ENCODE measurements at places on chromosomes 2 and 18.

- DNase-seq: no peak
Measured at GRCh38 chr2:120230515-120231471, 7.6 kb upstream of the TMEM185B start.

DNA sequence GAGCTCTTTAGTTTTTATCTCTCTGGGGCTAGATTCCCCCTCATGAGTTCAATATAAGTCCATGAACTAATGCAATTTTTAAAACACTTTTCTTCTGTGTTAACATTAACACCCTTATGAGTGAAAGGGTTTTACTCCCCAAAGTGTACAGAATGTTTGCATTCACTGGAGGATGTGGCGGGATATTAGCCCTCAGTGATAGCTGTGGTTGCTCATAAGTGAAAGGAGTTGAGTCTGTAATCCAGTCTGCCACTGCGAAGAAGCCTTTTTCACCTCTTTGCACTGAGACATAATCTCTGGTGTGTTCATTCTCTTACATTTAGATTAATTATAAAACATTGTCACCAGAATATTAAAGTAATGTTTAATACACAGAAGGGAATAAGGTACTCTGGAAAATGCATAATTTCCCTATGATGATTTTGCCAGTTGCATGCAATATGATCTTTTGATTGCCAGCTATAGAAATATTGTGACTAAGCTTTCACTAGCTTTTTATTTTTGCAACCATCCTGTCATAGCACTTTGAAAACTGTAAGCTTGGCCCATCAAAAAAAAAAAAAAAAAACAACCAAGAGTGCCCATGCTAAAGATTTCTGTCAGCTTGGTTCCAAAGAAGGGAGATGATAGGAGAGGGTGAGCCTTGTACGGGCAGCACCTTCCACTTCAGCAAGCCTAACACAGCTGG is 113.2 kb downstream of the BCL11A start:
- no peak for DNase-seq

GRCh38 chr2:101692766-101693165 is 4.7 kb upstream of the MAP4K4 start:
- no peak for DNase-seq

DNA sequence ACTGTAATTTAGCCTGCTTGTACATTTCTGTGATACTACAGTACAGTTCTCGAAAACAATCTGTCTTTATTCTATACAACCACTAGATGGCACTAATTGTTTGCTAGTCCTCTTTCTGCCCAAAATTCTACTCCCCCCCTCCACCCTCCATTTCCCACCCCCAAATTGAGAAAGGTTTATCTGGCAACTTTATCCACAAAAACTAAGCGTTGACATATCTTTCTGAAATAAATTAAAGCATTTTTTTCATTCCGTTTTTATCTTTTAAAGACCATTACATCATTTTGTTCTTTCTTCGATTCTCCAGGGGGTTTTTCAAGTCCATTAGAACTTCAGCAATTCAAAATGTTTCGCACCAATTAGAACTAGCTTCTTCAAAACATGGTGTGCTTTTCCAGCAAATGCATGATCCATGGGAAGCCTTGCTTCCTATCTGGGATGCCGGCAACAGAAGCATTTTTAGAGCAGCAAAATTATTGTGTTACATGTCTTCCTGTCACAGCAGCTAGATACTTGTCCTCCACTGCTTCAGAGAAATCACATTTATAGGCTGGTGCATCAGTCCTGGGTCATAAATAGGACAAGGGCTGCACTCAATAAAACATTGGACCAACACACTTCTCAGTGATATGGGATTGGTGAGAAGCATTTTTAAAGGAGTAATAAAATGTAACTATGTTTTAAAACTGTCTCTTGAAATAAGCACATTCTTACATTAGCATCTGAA is 241.3 kb downstream of the PAX3 start:
- DNase-seq: no peak

DNA sequence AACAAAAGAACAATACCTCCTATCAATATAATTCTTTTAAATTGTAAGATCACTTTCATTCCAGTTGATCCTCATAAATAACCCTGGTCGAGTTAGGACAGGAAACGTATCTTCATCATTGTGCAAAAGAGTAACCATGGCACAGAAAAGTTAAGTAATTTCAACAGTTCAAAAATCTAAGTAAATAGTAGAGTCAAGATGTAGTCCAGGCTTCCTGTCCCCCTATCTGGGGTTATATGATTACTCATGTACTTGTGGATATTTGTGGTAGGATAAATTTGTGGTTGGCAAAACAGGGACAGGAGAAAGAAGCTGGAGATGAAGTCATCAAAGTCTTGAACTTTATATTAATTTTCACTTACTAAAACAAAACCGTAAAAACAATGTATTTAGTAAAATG is 772.6 kb downstream of the TSN start:
- no peak for DNase-seq

DNA sequence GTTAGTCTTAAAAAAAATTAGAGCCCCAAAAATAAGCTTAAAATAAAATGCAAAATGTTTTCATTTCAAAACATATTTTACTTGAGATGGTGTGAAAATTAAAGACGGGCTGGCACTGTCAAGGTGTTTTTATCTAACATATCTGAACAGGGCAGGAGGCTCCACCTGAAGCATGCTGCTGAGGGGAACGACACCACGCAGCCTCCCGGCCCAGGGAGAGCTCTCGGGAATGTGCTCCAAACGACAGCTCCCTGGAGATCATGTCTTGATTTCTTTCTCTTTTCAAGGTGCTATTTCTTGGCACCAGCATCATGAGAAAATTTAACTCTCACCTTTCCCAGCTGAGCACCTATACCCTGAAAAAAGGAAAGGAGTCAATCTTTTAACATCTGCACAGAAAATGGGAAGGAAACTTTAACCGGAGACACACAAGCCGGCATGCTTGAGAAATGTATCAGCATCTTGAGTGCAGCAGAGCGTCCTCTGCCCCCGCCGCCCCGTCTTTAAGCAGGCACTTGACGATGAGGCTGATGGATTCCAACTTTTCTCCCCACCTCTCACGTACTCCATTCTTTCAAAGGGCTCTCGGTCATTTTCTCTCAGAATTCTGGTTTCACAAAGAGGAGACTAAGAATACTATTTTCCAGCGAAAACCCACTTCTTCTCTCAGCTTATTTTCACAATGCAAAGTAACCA is 56.6 kb downstream of the EIPR1 start:
- DNase-seq: no peak

DNA sequence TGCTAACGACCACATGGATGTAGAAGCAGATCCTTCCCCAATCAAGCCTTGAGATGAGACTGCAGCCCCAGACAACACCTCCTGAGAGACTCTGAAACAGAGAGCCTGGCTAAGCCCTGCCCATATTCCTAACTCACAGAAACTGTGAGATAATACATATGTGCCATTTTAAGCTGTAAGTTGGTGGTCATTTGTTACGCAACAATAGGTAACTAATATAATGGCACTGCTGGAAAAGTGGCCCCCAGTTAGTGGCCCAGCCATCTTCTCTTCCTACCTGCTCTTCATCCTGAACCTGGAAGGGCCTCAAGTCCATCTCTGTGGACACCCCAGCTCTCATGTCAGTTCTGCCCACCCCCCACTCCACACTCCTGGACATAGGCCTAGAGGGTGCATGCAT is 144.0 kb downstream of the TMEM17 start:
- no peak for DNase-seq

GRCh38 chr2:23926290-23926749 is 603 bp downstream of the ATAD2B start:
- DNase-seq: no peak

GRCh38 chr2:85545780-85546240 is 6.8 kb downstream of the MAT2A start:
- DNase-seq: no peak

GRCh38 chr18:50662177-50662576 is 102.3 kb downstream of the MAPK4 start:
- DNase-seq: no peak

GRCh38 chr18:9952633-9953416 is 39.0 kb downstream of the VAPA start:
- no peak for DNase-seq

GRCh38 chr2:155145758-155146229 is 447.3 kb downstream of the KCNJ3 start:
- no peak for DNase-seq

- no peak for DNase-seq
Measured at GRCh38 chr2:46690825-46691224, 211.5 kb downstream of the TMEM247 start.

GRCh38 chr18:27094621-27095020 is 90.5 kb downstream of the CHST9 start:
- no peak for DNase-seq

- no peak for DNase-seq
Measured at GRCh38 chr2:38178556-38179419, 102.8 kb upstream of the CYP1B1 start.

DNA sequence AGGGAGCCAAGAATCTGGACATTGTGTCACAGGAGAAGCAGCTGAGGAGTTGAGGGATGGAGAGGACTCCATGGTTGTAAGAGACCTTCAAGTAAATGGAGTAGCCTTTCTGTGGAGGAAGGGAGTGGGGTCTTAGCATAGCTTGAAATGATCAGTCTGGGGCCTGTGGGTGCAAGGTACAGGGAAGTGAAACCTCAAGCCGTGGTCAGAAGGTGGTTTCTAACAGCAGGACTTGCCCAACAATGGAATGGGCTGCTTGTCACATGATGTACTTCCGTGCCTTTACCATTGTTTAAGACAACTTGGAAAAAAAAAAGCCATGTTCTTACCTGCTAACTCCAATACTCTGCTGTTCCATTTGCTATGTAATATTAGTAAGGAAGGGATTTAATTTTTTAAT is 140.7 kb downstream of the LDLRAD4 start:
- no peak for DNase-seq

DNA sequence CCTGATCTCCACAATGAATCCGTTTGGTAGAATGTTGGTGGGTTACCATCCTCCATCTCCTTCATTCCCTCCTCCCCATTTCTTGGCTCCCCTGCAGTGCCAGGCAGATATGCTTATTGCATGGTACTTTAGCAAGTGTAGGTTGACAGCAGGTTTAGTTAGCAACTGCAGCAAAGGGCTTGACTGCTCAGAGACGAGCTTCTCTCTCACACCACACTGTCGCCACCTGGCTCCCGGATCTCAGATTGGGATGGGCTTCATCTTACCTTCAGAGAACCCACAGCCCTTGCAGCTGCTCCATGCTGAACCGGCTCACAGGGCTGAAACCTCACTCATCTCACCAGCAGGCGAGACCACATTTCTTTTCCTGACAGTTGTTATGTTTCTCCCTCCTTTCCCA is 88.8 kb downstream of the VWA3B start:
- no peak for DNase-seq

DNA sequence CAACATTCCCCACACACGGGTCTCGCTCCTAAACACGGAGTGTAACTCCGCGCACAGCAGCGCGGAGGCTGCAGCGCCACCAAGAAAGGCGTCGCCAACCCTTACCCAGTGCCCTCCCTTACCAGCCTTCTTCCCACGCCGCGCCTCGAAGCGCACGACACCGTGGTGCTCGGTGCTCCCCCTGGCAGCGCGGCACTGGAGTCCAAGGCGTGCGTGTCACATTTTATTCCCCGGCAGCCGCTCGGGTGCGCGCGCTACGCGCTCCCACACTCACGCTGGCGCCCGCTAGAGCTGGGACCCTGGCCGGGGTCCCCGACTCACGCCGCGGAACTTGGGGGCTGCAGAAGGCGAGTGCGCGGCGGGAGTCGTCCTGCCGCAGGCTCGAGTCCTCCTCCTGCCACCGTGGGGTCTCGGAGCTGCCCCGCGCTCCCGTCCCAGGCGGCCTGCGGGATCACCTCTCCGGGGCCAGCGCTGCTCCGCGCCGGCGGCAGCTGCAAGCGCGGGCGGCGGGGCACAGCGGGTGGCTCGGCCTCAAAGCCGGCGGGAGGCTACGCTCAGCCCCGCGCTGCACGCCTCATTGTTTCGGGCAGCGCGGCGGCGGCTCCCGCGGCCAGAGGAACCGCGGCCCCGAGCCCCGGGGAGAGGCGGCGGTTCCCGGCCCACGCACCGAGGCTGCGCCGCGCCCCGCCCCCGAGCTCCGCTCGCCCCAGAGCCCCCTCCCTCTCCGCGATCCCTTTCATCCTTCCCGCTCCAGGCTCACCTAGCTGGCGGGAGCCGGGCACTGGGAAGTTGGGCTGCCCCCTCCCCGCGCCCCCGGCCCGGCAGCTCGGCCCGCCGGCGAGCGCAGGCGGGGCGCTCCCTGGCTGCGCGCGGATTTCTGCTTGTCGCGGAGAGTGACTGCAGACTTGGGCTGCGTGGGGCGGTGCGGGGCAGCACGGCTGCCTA is at the start of gene ST6GAL2:
Gene ST6GAL2 (minus strand): TSS at position 197 of the 945 bp plus-strand sequence. CDS start 42,190 bp downstream, outside the sequence.
- DNase-seq: no peak

DNA sequence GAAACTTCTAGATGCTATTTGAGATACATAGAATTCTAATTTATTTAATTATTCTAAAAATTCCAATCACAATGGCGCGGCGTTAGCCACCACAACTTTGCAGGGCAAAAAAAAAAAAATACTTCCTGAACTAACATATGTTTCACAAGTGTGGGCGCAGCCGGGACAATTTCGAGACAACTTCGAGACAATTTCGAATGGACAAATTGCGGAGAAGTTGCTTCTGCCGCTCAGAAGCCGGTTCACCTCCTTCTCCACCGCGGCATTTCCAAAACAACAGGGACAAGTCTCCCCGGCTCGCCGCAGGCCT is 842 bp downstream of the PAX3 start:
- no peak for DNase-seq

- no peak for DNase-seq
Measured at GRCh38 chr2:5937851-5938565, 245.8 kb downstream of the SOX11 start.

DNA sequence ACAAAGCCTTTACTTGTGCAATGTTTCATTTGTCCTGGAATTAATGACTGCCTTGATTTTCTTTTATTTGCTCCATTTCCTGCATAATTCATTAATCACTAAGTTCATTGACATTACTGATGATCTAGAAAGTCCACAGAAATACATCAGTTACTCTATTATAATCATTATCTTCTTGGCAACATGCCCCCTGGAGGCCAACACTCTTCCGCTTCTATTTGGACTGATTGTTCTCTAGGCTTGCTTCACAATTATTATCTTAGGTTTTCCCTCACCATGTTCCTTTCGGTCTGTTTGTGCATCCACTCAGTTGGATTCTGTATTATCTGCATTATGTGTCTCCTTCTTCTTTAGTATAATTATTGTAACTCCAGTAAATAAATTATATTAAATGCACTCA is 461.0 kb upstream of the CDH2 start:
- DNase-seq: no peak

DNA sequence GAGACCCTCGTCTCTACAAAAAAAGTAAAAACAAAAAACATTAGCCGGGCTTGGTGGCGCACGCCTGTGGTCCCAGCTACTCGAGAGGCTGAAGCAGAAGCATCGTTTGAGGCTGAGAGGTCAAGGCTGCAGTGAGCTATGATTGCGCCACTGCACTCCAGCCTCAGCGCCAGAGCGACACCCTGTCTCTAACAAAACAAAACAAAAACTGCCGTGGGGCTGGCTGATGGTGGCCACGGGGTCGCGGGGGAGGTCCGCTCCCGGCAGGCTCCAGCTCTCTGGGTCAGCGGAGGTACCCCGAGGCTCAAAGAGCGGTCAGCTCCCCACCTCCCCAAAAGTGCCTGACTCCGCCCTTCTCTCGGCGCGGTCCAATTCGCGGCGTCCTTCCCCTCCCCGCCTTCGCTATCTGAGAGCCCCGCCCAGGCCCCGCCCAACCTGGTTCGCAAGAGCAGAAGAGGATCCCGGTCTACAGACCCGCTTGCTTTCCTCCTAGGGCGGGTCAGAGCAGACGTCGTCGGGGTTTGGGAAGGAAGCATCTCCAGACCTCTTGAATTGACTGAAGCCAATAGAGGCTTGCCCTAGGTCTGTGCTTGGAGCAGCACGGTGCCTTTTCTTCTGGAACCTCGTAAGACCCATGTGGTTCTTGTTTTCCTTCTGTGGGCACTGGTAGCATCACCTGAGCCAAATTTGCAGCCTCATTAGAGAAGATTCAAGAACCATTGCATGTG is 7.8 kb downstream of the RAX start:
- DNase-seq: no peak
